Spinal cord (tissue), 10 donors: ENCODE measurements at places on chromosomes 12 and 14. TPM values are rescaled to one million over a fixed set of nuclear protein-coding genes. Genes with fewer than 3 reads are reported as not detected.

DNA sequence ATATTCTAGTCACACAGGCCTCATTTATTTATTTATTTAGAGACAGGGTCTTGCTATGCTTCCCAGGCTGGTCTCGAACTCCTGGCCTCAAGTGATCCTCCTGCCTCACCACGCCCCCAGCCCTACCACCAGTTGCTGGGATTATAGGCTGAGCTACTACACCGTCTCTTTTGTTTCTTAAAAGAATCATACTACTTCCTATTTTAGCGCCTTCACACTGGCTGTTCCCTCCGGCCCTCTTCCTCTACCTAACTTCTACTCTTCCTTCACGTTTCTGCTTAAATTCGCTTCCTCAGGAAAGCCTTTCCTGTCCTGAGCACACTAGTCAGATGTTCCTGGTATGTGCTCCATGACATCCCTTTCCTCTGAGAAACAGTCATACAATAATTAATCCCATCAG lies 6.4 kb upstream of the MRPL42 start:
- no peaks in the 10 kb centered on the region for H3K27me3 ChIP-seq
- H3K4me3 ChIP-seq = no peak overlapping the region
- H3K4me1 ChIP-seq = no peaks in the 10 kb centered on the region
- H3K27ac ChIP-seq = no peak overlapping the region
- H3K36me3 ChIP-seq = no peaks in the 10 kb centered on the region

- peaks cover 9% of the 10 kb centered on the region for H3K4me1 ChIP-seq
- H3K27me3 ChIP-seq = no peaks in the 10 kb centered on the region
- no peak overlapping the region for H3K4me3 ChIP-seq
- no peak overlapping the region for H3K27ac ChIP-seq
These were observed 103.2 kb downstream of the SLC25A47 start for GRCh38 chr14:100426314-100426713.

The ZDHHC22 gene
- polyA plus RNA-seq = 47.3 TPM

- DNase-seq = peak; percentile 34
- no peaks in the 10 kb centered on the region for H3K36me3 ChIP-seq
- H3K4me1 ChIP-seq = no peaks in the 10 kb centered on the region
- no peaks in the 10 kb centered on the region for H3K27me3 ChIP-seq
These were observed 201.7 kb downstream of the STXBP6 start for GRCh38 chr14:24848102-24848790.

- H3K4me3 ChIP-seq = no peak overlapping the region
- no peaks in the 10 kb centered on the region for H3K27me3 ChIP-seq
- H3K36me3 ChIP-seq = no peaks in the 10 kb centered on the region
- no peak overlapping the region for H3K27ac ChIP-seq
These were observed 55.2 kb downstream of the RASSF3 start for GRCh38 chr12:64665514-64665913.

DNA sequence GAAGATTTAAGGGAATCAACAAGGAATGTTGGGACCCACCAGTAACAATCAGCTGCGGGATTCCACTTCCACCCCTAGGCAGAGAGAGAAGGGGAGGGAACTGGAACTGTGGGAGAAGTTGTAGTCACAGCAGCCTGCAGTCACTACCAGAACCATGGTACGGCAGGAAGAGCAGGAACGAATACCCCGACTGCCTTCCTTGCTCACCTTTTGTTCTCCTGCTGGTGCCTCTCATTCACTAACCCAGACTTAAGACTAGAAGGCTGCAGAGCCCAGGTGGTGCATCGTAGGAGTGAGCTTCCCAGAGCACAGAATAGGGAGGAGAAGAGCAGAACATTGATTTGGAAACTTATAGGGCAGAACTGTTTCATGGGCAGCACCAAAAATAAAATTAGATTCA lies 154.2 kb downstream of the DYRK2 start:
- no peaks in the 10 kb centered on the region for H3K4me1 ChIP-seq
- DNase-seq = no peak
- no peak overlapping the region for H3K27ac ChIP-seq
- H3K27me3 ChIP-seq = no peaks in the 10 kb centered on the region
- H3K4me3 ChIP-seq = no peak overlapping the region
